Nephron progenitor cell (in vitro differentiated cells): ENCODE measurements at places on chromosomes 1 and 21.

GRCh38 chr1:84062496-84062895, 63.6 kb upstream of the TTLL7 start:
- DNase-seq, result no peak

GRCh38 chr1:53783056-53783455, 44.1 kb upstream of the GLIS1 start:
- DNase-seq, result no peak

GRCh38 chr21:32425628-32426027, 13.1 kb downstream of the EVA1C start:
- DNase-seq, result no peak

GRCh38 chr1:89361681-89362080, 2.2 kb upstream of the GBP6 start:
- no peak for DNase-seq

- DNase-seq, result no peak
Observed at GRCh38 chr1:169574336-169574735, 11.9 kb downstream of the F5 start.

- no peak for DNase-seq
Observed at GRCh38 chr1:235724730-235725129, 75.1 kb upstream of the GNG4 start.

DNA sequence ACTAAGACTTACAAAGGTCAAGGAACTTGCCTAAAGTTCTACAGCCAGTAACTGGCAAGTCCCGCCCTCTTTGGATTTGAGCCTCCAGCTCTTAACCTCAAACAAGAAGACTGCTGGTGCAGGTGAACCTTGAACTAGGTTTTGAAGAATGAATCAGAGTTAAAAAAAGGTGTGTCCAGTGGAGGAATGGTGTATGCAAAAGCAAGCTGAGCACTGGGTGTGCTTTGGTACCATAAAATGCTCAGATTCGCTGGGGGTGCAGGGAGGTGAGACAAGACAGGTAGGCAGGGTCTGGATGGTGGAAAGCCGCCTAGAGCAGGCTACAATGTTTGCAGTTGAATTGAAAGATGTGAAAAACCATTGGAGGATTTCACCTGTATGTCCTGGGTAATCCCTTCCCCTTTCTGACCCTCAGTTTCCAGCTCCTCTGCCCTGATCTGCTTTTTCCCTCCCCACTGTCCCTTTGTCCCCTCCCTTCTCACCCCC, 39.8 kb downstream of the FOXD2 start:
- DNase-seq, result no peak

DNA sequence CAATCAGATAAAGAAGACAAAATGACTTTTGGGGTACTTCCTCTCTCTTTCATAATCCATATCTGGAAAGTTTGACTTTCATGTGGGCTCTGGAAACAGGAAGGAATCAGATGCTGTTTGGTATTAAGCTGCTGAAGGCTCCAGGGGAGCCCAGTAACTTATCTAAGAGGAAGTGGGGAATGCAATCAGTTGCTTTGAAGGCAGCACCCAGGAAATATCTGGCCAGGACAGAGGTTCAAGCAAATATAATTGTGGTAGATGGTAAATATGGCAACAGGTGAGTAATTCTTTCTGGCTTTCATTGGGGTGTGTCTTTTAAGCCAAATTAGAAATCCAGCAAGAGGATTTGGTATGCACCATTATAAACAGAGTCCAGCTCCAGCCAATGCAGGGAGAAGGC, 44.4 kb downstream of the COLGALT2 start:
- DNase-seq, result no peak

- DNase-seq, result no peak
Observed at GRCh38 chr1:12458571-12458970, 159.4 kb downstream of the DHRS3 start.

- DNase-seq, result no peak
Observed at GRCh38 chr1:101088431-101088830, 62.8 kb upstream of the DPH5 start.

GRCh38 chr1:26626994-26627393, 68.8 kb upstream of the ARID1A start:
- DNase-seq, result no peak

- DNase-seq, result no peak
Observed at GRCh38 chr1:88179943-88180342, 504.1 kb upstream of the PKN2 start.

DNA sequence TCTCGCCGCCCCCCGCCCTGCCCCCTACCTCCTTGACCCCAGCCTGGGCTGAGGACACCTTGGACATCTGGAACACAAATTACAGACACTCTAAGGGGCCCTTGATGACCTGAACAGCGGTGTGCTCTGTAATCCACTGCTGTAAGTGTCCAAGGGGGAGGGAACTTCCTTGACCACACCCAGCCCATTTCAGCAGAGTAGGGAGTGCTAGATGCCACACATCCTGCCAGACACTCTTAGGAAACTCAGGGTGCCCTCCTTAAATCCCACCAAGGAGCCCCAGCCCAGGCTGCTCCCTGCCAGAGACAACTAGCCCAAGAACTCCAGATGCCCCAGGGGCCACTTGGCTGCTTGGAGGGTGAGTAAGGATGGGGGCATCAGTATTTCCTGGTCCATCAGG, 282.2 kb downstream of the RRAGC start:
- no peak for DNase-seq
